Activated T-helper 1 cell treated with Interleukin-2 at 50 U/mL for 16 hours (primary cell): ENCODE measurements at places on chromosomes 11 and 22.

DNA sequence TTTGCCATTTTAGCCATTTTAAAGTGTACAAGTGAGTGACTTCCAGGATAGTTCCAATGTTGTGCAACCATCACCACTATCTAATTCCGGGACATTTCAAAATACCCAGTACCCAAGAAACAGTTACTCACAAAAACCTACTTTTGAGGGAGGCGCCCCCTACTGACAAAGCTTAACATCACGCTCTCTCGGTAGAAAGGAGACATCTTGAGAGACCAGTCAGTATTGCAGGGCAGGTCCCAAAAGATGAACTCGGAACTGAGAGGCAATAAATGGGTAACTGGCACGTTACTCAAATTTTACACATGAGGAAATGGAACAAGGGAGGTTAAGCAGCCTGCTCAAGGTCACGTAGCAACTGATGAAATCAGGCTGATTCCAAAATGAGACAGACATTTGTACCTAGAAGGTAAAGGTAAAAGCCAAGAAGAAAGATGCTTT, 50.0 kb upstream of the POU2AF1 start:
- DNase-seq, result no peak

DNA sequence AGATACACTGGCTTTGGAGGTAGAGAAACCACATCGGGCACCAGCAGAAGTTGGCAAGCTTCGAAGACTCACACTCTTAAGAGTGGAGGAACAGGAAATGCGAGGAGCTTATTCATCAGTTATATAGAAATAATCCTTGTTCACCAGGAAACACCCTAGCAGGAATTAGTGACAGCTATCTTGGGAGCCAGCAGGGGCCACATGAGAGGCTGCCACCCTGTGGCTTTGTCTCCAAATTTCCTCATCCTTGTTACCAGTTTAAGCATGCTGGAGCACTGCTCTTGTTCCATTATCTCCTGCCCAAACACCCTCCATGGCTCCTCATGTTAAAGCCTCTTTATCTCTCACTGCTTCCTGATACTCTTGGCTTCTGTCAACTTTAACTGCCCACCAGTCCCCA, 131.0 kb downstream of the PLEKHA7 start:
- no peak for DNase-seq

GRCh38 chr11:75802913-75803820, 11.8 kb upstream of the UVRAG start:
- peak; percentile 37 for DNase-seq

- no peak for DNase-seq
These were observed 83.4 kb downstream of the SCN3B start for GRCh38 chr11:123570939-123571580.

- no peak for DNase-seq
These were observed 47.6 kb downstream of the BRD1 start for GRCh38 chr22:49779853-49780697.

DNA sequence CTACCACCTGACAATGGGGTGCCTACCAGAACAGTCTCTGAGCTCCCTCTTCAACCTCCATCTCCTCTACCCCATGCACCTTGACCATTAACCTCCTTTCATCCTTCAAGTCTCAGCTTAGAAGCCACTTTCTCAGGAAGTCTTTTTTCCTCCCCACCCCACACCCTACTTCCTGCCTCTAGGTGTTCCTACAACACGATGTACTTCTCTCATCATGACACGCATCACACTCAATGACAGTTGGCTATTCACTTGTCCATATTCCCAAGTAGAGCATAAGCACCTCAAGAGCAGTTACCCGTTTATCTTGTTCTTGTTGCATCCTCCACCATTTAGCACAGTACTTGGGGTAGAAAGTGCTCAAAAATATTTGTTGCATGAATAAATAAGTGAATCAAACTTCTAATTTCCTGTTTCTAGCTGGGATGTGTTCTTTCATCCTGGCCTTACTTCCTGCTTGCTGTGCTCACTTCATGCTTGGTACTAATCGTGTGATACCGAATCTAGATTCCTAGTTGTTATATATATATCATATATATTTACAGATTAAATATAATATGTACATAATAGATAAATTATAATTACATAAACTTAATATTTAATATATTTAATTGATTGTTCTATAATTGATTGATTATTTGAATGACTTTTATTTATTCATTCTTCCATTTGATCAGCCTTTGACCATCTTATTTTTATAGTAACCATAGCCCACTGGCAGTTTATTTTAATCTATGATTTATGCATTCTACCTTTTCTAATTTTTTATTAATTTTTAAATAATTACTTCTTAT, 177.5 kb upstream of the TMEM45B start:
- DNase-seq, result no peak
